ENCODE measurements at places on chromosomes 1 and 21.

GRCh38 chr1:40627987-40628902 is 37.2 kb downstream of the RIMS3 start:
- no peak for DNase-seq

DNA sequence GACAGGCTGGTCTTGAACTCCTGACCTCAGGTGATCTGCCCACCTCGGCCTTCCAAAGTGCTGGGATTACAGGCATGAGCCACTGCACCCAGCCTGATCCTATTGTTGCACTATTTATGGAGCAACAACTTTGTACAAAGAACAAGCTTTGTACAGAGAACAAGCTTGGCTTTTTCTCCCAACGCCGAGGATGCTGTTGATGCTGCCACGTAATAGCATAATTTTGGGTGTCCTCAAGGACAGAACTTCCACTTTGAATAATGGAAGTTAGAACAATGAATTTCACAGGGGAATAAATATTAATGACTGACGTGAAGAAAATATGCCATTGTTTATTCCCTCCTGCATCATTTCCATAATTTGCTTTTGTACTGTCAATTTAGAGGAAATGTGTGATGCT is 12.8 kb upstream of the RBP7 start:
- no peak for DNase-seq

DNA sequence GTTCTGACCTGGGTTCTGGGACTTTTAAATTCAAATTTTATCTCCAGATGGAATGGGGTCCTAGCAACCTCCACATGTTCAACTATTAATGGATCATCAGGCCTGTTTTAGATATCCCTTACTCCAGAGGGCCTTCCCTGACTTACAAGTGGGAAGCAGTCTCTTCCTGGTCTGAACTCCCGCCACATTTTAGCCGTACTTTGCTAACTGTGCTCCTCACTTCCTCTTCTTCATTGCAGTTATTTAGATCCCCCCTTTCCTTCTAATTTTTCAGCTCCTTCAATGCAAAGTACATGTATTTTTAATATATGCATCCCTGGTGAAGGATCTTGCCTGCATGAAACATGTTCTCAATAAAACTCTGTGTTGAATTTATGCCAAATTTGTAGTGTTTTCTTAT is 3.7 kb downstream of the CD1A start:
- no peak for DNase-seq

GRCh38 chr1:29878501-29878900 is 642.2 kb downstream of the PTPRU start:
- DNase-seq: no peak

GRCh38 chr1:222000131-222000530 is 258.2 kb upstream of the DUSP10 start:
- DNase-seq: no peak

GRCh38 chr21:44834951-44835646 is 17.2 kb upstream of the SUMO3 start:
- DNase-seq: no peak

DNA sequence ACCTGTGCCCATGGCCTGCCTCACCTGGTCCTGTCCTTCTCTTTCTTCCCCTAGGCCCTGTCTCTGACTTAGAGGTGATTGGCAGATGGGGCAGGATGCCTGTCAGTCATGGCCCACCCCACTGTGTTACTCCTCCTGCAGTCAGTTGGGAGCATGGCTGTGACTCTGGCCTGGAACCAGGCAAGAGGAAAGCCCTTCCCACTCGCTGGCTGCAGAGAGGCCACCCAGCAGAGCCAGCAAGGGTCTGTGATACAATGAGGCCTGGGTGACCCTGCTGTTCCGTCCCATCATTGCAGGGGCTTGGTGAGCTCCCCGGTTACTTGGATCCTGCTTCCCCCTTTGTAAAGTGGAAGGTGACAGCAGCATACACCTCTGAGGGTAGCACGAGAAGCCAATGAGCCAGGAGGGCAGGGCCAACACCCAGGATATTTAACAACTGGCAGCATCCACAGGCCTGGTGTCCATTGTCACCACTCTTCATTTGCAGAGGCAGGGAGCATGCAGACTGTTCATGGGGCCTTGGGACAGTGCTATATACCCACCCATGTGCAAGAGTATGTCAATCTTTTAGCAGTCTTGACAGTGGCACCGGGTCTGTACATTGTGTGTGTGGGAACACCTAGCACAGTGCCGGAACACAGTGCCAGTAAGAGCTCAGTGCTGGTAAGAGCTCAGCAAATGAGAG is 191.0 kb upstream of the C1orf174 start:
- DNase-seq: no peak
